ENCODE measurements at places on chromosomes 5 and 9.

- DNase-seq = no peak
Measured at GRCh38 chr5:148816782-148817181, 9.6 kb upstream of the ADRB2 start.

DNA sequence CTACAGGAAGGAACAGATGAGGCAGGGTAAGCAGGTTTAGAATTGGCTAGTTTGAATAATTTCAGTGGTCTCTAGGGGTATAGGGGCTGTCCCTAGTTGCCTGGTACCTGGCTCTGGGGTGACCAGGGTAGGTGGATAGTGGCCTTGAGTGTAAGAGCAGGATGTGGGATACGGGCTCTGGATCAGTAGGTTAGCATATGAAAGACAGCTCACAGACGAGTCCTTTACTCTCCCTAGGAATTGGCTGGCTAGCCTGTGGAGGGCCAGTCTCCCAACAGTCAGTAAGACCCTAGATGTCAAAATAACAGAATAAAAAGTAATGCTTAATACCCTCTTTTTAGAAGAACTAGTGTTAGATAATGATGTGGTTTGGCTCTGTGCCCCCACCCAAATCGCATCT lies 16.6 kb upstream of the C9orf152 start:
- no peak for DNase-seq

DNA sequence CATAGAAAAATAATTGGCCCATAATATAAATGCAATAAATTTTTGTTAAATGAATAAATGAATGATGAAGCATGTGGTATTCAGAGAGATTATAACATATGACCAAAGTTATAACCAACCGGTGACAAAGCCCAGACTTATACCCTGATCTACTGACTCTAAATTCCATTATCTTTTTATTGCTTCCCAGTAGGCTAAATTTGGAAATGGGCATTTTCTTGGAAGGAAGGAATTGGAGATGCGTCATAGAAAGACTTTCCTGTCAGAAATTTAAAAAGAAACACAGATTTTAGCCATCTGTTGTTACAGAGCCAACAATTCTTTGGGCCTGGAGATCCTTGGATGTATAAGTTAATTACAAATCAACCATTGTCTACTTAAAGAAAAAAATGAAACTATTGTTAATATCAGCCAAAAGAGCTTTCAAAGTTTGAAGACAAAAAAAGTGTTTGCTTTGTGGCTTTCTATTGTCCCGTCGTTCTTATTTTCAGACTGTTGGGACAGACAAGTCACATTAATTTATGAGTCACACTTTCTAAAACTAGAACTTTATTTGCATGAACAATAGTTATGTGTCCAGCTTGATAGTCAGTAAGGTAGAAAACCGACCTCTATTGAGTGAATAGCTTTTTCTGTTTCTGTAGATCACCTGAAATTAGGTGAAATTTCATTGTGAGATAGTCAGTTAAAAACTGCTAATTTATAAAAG lies 428.7 kb downstream of the GABRG2 start:
- DNase-seq = peak; percentile 24

GRCh38 chr5:5018578-5018970 lies 121.6 kb upstream of the ADAMTS16 start:
- DNase-seq = peak; percentile 31

DNA sequence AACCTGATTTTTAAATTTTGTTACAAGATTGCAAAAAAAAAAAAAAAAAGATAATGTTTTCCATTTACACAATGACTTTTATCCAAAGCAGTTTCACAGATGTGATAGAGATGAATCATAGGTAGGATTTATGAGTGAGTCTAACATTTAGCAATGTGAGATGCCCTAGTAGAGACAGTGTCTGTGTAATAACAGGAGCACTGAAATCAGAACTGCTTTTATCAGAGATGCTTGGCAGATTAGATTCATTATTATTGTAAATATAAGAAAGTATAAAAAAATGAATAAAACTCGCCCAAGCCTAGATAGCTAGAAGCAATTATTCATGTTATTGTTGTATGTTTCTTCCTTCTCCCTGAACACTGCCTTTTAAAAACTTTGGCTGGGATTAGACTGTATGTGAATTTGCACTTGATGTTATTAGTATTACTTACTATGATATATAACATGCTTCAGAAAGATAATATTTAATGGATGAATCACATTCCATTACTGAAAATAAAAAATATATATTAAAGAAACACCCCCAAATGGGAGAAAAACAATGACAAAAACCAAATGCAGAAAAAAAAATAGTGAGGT lies 567.3 kb upstream of the KLF4 start:
- peak; percentile 79 for DNase-seq

GRCh38 chr5:42994555-42995359 lies 45.4 kb downstream of the ANXA2R start:
- peak; percentile 94 for DNase-seq
